Activated naive CD8-positive, alpha-beta T cell treated with anti-CD3 and anti-CD28 coated beads for 36 hours (primary cell): ENCODE measurements at places on chromosomes 2 and 18. TPM values are rescaled to one million over a fixed set of nuclear protein-coding genes. Genes with fewer than 3 reads are reported as not detected.

Gene APCDD1
- not detected for total RNA-seq

Gene ODC1
- 357 TPM for total RNA-seq

- H3K36me3 ChIP-seq = no peaks in the 10 kb centered on the region
- DNase-seq = no peak
- H3K4me3 ChIP-seq = no peak overlapping the region
- no peaks in the 10 kb centered on the region for H3K4me1 ChIP-seq
- H3K27me3 ChIP-seq = peaks cover 6% of the 10 kb centered on the region
These were observed 227.6 kb downstream of the DYSF start for GRCh38 chr2:71680925-71681324.

GRCh38 chr2:215831296-215831913 lies 181.9 kb downstream of the MREG start:
- peaks cover 6% of the 10 kb centered on the region for H3K4me1 ChIP-seq
- no peaks in the 10 kb centered on the region for H3K27me3 ChIP-seq
- no peak overlapping the region for H3K4me3 ChIP-seq

DNA sequence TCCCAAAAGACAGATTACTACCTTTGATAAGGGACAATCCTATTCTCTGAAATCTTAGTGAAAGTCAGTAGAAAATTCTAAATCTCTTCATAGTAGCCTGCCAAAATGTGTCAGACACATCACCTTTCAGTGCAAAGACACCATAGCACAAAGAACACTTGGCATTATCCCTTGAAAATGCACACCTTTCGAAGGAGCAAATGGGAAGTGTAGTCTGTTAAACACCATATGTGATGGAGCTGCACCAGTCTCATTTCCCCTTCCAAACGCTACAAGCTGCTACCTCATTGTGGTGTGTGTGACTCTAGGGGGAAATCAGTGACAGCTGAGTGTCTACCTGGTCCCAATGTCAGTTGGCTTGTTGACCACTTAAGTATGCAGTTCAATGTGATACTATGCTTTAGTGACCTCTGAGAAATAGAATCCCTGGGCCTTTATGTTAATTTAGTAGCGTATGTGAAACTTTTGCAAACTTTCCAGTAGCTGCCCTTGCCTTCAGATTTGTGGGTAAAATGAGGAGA lies 551.7 kb downstream of the ARHGAP15 start:
- peaks cover 11% of the 10 kb centered on the region for H3K36me3 ChIP-seq
- no peak overlapping the region for H3K27ac ChIP-seq
- DNase-seq = no peak
- peaks cover 4% of the 10 kb centered on the region for H3K4me1 ChIP-seq
- H3K4me3 ChIP-seq = no peak overlapping the region

DNA sequence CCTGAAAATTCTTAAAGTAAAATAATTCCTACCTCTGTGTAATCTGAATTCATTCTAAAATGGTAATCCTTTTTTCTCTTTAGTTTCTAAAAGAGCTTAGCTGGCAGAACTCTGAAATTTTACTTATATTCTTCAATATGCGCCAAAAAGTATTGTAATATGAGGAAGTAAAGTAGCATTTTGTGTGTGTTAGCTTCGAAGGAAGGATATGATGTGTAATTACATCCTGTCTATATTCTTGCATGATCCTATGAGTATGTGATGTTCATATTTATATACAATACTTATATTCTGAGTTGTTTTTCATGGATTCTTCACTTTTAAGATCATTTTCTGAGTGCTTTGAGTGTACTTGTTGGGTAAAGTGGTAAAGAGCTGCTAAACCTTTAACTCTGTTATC lies 402.9 kb upstream of the PKDCC start:
- no peak for DNase-seq
- no peaks in the 10 kb centered on the region for H3K4me1 ChIP-seq
- no peaks in the 10 kb centered on the region for H3K36me3 ChIP-seq
- no peak overlapping the region for H3K27ac ChIP-seq

Gene RETSAT
- 21.5 TPM for total RNA-seq

GRCh38 chr2:212923393-212923792 lies 228.0 kb downstream of the IKZF2 start:
- DNase-seq = no peak
- H3K4me1 ChIP-seq = no peaks in the 10 kb centered on the region
